Karpas-422 (cell line): ENCODE measurements at places on chromosomes 16 and 17. TPM values are rescaled to one million over a fixed set of nuclear protein-coding genes. Genes with fewer than 3 reads are reported as not detected.

Gene SLC47A1
- total RNA-seq = not detected in 2 replicates

Gene ABCA10
- total RNA-seq = 0.87 and 2.2 TPM in 2 replicates

Gene TBC1D24
- total RNA-seq = 15.8 and 20.5 TPM in 2 replicates

Gene NAGS
- total RNA-seq = 2.4 and 4.3 TPM in 2 replicates

Gene HOXB1
- total RNA-seq = not detected in 2 replicates

Gene C17orf107
- 0.26 and 0.43 TPM in 2 replicates for total RNA-seq

Gene CSH1
- total RNA-seq = not detected in 2 replicates

Gene HOXB4
- total RNA-seq = 4.3 and 6.6 TPM in 2 replicates

Gene TLCD2
- not detected in 2 replicates for total RNA-seq

Gene TEKT1
- not detected in 2 replicates for total RNA-seq

Gene ADAMTS18
- total RNA-seq = not detected in 2 replicates

DNA sequence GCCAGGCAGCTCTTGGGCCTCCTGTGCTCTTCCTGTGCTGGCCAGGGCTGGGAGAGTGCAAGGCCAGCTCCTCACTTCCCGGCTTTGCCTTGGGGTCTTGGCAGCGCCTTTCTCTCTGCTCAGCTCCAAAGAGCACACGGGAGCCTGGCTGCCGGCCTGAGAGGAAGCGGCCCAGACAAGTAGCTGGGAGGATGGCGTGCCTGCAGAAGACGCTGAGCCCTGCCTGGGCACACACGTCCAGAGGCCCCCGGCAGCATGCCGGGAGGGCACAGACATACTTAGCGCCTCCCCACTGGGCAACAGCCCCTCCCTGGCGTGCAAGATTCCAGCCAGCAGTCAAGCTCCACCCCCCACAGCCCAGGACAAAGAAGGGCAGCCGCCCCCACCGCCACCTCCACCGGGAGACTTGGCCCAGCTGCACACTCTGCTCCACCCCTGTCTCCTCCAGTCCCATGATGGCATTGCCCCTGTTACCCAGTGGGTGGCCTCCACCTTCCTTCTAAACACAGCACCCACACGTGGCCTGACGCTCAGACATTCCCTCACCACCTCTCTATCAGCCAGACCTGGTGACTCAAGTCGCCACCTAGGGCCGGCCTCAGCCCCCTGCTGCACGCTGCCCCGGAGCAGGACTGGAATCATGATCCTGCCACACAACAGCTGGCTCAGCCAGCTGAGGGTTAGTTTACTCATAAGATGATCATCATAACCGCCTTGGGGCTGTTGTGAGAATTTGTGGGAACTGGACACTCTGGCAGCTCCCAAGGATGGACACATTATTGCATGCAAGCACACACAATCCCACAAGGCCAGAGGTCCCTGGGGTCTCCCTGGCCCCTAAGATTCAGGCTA lies 12.4 kb downstream of the SGCA start:
- DNase-seq = peak; percentile 85

DNA sequence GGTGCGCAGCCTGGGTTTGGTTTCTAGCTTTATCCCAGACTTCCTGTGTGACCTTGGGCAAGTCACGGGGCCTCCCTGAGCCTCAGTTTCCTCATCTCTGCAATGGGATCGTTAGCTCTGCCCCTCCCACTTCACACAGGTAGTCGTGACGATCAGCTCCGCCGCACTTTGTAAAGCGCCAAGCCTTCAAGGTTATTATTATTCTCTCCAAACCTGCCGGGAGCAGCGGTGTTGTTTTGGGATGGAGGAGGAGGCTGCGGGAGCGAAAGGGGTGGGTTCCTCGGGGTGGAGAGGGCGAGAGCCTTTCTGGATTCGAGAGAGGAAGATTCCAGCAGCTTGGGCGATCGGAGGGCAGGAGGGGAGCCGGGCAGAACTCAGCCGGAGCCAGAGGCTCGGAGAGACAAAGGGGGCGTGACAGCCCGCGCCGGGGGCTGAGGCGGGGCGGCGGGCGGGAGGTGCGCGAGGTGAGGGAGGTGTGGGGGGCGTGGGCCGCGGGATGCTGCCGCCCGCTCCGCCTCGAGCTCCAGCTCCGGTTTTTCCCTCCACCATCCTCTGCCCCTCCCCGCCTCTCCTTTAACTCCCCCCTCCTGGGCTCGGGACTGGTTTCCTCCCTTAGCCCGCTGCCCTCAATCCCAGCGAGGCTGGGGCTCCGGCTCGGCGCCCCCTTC lies at the start of gene EFNB3:
TSS of gene EFNB3 (plus strand) at position 602 of the 668 bp plus-strand sequence. CDS start 397 bp downstream, outside the sequence.
- no peak for DNase-seq

DNA sequence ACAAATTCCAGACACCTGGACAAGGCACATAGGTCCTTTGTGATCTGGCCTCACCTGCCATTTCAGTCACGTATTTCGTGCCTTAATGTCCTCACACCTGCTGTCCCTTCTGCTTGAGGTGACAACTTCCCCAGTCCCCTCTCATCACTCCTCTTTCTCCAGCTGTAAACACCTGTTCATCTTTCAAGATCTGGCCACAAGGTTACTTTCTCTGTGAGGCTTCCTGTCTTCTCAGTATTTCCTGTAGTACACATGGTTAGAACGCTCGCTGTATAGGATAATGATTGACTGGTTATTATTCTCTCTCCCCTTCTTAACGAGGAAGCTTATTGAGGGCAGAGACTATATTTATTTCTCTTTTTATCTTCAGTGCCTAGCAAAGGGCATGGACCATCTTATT lies 74.5 kb upstream of the PMFBP1 start:
- no peak for DNase-seq

DNA sequence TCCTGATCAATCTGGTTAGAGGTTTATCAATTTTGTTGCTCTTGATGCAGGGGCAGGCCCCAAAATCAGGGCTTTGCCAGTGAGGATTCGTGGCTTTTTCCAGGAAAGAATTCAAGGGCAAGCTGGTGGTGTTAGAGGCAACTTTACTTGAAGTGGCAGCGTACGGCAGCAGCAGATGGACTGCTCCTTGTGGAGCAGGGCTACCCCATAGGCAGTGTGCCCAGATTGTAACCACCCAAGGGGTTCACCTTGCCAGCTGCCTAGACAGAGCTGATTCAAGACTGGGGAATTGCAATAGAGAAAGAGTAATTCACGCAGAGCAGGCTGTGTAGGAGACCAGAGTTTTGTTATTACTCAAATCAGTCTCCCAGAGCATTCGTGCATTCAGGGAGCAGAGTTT lies 16.7 kb downstream of the DRC7 start:
- no peak for DNase-seq

GRCh38 chr17:33383488-33384023 lies 90.5 kb upstream of the ASIC2 start:
- DNase-seq = no peak

DNA sequence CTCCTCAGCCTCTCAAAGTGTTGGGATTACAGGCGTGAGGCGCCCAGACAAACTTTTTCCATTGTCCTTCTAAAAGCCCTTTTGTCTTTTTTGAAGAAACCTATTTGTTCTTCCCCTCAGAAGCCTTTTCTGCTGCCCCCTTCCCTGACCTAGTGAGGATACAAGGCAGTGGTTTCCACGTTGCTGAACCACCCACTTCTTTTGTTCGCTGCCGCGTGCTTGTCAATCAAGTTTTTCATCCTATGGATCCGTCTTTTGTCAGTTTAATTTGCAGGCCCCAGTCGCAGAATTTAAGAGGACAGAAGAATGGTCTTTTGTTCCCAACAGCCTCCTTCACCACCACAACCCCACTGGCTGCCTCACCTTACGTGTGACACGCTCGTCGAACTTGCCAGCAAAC lies 20.2 kb upstream of the GNG13 start:
- no peak for DNase-seq

GRCh38 chr16:83329441-83329840 lies 478.3 kb upstream of the HSBP1 start:
- DNase-seq = no peak

GRCh38 chr16:84050316-84050715 lies 7.7 kb upstream of the SLC38A8 start:
- no peak for DNase-seq

DNA sequence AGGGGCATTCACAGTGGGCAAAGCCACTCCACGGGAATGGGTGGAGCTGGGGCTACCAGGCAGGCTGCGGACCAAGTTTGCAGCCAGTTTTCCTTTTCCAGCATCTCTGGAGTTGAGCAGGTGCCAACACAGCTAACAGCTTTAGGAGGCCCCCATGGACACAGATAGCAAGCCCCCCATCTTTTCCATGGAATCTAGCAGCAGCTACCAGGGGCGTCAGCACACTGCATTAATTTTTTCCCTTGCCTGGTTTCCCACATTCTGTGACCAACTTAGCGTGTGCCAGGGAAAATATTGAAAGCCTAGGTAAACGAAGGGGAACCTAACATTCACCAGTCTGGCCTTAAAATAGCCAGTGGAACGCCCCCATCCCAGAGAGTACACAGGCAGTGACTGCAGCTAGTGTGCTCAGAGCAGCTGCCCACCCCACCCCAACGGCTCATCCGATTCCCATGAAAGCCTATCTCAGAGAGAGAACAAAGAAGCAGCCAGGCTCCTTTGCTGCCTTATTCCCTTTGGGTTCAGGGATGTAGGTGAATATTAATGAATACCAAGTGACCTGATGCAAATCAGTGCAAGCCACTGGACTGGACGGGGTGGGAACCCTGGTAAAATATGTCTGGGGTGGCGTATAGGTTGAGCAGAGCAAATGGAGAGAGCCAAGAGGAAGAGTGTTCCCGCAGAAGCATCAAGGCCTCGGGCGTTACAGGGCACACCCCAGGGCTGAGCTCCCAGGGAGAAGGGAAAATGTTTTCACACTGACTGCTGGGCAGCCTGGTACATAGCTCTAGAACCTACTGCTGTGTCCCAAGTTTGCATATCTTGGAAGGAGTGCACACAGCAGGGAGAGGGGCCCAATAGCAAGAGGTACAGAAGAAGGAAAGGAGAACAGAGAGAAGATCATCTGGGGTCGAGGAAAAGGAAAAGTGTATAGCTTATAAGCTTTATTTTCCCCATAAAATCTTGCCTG lies 73.9 kb upstream of the SOX9 start:
- no peak for DNase-seq

GRCh38 chr16:10250137-10250828 lies 68.1 kb upstream of the GRIN2A start:
- DNase-seq = peak; percentile 64

DNA sequence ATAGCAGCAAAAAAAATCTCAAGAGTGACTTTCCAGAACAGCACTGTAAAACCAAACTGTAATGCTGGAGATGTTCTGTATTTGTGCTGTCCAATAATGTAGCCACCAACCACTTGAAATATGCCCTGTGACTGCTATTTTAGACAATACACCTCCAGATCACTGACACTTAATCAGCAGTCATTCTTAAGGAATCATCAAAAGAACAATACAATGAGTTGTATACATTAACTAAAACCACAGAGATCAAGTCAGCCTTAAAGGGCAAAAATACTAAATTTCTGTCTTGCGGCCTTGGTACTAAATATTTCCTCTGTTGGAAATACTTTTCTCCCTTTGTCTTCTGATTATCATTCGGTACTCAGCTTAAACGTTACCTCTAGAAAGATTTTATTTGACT lies 33.6 kb upstream of the ANKFY1 start:
- DNase-seq = no peak

DNA sequence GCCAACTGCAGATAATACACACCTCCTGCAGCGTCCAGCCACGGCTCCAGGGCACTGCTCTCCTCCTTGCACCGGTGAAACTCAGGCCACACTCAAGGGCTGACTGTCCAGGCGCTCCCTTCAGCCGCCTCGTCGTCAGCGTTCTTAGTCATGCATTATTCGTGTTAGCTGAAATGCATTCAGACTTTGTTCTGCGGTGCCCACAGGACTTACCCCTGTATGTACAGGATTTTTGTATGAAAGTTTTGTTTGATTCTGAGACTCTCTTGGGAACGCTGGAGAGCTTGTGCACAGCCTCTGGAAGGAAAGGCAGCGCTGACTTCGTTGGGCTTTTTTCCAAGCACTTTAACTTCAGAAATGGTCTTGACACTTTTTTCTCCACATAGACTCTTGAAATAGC lies 22.1 kb downstream of the CIBAR2 start:
- DNase-seq = no peak

- no peak for DNase-seq
Observed at GRCh38 chr16:89430436-89431157, 59.8 kb downstream of the ANKRD11 start.

- no peak for DNase-seq
Observed at GRCh38 chr17:35423761-35424160, 8.5 kb downstream of the SLFN12 start.

DNA sequence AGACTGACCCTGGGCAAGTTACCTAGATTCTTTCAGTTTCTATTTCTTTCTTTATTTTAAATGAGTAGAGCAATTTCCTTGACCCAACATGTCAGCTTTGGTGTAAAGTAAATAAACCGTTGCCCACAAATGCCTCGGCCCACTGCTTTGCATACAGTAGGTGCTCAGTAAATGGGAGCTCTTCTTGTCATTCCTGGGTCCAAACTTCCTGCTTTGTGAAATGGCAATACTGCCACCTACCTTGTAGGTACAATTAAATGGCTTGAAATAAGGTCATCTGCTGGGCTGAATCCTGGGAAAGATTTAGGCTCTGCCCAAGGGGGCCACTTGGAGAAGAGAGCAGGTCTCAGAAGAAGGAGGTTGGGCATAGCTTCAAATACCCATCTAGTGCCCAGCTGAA lies 253.0 kb downstream of the HS3ST3B1 start:
- DNase-seq = no peak

- DNase-seq = no peak
Observed at GRCh38 chr16:69309316-69309715, 1.8 kb upstream of the VPS4A start.

DNA sequence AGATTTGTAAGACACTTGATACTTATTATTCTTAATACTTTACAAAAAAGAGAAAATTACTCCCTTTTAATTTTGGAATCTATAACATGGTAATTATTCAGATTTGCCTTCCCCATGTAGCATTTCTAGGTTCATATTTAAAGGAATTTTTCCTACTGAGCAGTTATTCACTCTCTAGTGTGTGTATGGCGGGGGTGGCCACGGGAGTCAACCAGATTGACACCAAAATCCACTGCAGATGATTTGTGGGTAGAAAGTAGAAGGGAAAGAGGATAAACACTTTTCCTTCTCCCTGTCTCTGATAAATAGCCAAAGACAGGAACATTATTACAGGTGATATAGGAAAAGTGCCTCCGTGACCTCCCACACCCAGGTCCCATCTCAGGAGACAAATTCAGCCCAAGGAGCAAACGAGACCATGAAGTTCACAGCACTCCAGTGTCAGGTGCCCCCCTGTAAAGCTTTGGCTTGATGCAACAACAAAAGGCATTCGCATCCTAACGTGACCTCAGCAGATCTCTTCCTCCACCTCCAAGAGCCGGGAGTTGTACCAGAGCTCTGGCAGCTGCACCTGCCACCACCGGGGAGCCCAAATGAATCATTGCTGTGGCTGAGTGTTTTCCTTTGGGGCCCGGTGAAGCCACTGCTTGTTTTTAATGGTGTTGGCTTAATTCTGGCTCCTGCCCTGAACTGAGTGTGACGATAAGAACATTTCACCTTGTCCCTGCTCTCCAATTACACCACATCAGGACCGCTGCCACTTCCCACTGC lies 92.7 kb upstream of the NOL11 start:
- no peak for DNase-seq

DNA sequence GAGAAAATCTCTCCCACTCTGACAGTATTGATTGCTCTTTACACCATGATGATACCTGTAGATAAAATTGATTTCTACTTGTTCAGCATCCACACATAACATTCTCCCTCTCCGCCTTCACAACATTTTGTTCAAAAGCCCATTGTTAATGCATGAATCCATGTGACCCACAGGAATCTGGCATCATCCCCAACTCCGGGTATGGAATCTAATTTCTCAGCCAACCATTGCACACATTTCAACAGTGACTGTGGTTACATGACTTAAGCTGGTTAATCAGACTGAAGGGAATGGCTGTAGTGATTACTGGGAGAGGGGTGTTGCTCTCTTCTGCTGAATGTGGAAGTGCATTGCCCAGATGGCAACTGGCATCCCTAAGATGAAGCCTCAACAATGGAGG lies 161.4 kb upstream of the C16orf82 start:
- no peak for DNase-seq
